NCI-H187 treated with DMSO at 0.1 percent for 48 hours (cell line): ENCODE measurements at places on chromosomes 3 and 15.

GRCh38 chr3:112321867-112322652, 10.9 kb upstream of the CD200 start:
- no peak for DNase-seq

DNA sequence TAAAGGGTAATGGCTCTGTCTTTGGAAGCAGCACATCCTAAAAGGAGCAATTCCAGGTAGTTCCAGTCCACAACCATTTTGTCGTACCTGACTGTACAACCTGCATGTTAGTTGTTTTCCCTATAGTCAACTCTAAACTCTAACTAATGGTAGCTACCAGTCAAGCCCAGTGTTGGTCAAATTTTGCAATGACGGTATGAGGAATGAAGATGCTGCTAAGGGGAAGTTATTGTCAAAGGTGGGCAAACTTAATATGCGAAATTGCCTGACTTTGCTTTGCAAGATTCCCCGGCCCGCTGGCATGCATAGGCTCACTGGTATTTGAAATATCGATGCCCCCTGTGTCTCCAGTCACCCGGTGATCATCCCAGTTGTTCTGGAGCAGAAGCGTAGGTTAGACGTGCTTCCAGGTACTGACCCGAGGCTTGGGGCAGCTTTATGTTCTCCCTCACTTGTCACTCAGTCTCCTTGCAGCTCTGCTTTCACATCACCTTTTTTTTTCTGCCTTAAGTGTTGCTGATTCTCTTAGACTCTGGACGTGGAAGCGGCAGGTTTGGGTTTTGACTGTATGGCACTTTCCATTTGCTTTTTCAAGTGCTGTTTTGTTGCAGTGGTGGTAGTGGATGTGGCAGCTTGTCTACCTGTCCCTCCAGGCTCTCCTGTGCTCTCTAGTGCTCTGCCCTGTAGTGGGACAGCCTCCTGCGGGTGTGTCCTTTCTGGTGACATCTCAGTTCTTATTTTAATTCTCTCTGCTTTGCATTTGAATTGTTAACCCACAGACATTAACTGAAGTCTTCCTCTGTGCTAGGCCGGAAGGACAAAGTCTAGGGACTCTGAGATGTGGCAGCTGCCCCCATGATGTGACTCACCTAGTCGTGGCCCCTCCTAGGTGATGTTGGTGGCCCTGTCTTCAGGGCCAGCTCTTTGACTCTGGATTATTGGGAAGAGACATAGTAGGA, 95.8 kb upstream of the UMPS start:
- no peak for DNase-seq

- DNase-seq, result no peak
Observed at GRCh38 chr3:186067360-186068242, 41.3 kb downstream of the ETV5 start.

DNA sequence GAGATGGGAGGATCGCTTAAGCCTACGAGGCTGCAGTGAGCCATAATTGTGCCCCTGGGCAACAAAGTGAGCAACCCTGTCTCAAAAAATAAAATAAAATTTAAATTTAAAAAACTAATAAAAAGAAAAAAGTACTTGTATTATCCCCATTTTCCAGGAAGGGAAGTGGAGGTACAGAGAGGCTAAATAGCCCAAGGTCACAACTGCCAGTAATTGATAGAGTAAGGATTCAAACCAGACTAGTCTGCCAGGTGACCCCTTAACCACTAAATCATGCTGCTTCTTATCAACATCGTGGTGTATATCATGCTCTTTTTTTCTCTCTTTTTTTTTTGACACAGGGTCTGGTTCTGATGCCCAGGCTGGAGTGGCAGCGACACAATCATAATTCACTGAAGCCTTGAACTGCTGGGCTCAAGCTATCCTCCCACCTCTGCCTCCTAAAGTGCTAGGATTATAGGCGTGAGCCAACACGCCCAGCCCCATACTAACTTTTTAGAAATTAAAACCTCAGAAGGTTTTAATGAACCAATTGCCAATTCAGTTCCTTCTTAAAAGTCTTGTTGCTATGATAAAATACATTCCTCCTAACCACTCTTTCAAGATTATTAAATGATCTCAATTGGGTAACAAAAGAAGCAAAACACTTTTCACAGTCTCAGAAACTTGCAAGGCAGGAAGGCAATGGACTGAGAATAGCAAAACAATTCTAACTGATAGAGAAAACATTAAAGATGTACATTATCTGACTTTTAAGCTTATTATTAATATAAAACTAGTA, 30.5 kb downstream of the HERC1 start:
- DNase-seq, result no peak

- no peak for DNase-seq
Observed at GRCh38 chr3:64163019-64163754, 62.1 kb downstream of the PRICKLE2 start.

DNA sequence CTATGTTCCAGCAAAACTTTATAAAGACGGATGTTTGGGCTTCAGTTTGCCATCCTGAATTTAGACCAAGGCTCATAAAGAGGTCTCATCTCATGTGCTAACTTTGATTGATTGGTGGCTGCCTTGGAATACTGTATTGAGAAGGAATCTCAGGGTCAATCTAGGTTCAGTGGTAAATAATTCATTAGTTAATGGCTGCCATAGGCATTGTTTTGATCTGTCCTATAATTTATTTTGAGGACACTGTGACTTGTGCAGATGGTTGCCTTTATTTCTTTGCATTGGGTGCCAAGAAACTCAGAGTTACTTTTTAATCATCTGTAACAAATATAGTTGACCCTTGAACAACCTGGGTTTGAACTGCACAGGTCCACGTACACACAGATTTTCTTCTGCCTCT, 159.8 kb downstream of the B3GALNT1 start:
- DNase-seq, result no peak

DNA sequence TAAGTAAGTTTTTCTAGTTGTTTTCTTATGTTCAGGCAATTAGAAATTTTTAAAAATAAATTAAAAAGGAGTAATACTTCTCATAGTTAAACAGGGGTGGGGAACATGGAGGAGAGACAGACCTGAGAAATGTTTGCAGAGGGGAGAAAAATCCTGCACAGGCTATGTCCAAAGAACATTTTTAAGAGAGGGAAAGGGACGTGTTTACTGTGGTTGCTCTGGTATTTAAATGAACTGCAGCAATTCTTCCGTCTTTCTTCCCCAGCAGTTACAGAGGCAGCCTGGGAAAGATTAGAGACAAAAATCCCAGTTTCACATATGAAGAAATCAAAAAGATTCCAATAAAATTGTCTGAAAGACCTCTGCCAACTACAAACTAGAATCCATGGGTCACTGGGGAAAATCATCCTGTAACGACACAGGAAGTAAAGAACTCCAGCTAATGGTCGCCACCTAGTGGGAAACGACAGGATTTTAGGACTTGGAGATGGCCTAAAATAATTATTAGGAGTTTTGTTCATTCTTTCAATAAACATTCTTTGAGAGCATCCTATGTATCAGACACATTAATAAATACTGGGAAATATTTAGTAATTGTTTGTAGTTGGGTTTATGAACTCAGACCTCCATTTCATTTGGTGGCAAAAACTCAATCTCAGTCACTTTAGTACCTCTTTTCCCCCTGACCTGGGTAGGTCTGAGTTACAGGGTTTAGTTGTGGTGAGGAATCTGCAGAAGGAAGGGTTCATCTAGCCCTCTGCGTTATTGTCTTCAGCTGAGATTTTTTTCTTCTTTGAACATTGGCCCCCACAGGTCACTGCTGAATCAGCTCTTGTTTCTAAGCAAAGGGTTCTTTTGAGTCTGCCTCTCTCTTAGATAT, 69.9 kb upstream of the GOLIM4 start:
- DNase-seq, result peak; percentile 19

GRCh38 chr15:76711351-76711827, 193.8 kb downstream of the SCAPER start:
- no peak for DNase-seq
